ENCODE measurements at places on chromosomes 12 and 14. TPM values are rescaled to one million over a fixed set of nuclear protein-coding genes. Genes with fewer than 3 reads are reported as not detected.

The CLEC2A gene
- not detected for total RNA-seq

The HCFC2 gene
- 17.6 TPM for total RNA-seq

The RNASE3 gene
- total RNA-seq, result not detected

The TCL1B gene
- not detected for total RNA-seq

The ADAMTS20 gene
- not detected for total RNA-seq

The ACOT4 gene
- total RNA-seq, result 0.84 TPM

The SCNN1A gene
- total RNA-seq, result not detected

The LMNTD1 gene
- total RNA-seq, result not detected

The CACNA2D4 gene
- 4.5 TPM for total RNA-seq

The RFLNA gene
- not detected for total RNA-seq

The SLC25A21 gene
- total RNA-seq, result not detected

- no peak for DNase-seq
- H3K4me1 ChIP-seq, result peaks cover 18% of the 10 kb centered on the region
- no peaks in the 10 kb centered on the region for H3K36me3 ChIP-seq
- no peak overlapping the region for H3K27ac ChIP-seq
- H3K4me3 ChIP-seq, result no peak overlapping the region
These were observed 15.9 kb upstream of the AMIGO2 start for GRCh38 chr12:47095446-47096236.

DNA sequence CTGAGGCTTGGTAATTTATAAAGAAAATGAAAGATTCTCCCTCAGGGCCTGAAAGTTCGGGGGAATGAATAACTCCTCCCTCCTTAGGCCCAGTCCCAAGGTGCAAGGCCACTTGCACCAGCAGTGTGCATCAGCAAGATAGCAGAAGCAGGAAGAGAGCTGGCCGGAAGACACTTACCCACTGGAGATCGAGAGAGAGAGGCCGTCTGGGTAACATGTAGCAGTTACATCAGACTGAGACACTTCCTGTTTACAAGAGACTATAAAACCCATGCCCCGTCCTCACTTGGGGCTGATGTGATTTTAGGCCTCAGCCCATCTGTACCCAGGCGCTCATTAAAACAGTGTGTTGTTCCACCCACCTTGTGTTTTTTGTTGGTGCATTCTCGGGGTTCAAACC, 85.2 kb downstream of the TMTC3 start:
- H3K27me3 ChIP-seq, result no peaks in the 10 kb centered on the region
- no peak overlapping the region for H3K4me3 ChIP-seq
- H3K27ac ChIP-seq, result peak overlapping the region; percentile 6
- H3K36me3 ChIP-seq, result no peaks in the 10 kb centered on the region
- no peak for DNase-seq

GRCh38 chr12:43291516-43291915, 260.5 kb downstream of the ADAMTS20 start:
- no peaks in the 10 kb centered on the region for H3K27me3 ChIP-seq
- H3K27ac ChIP-seq, result no peak overlapping the region
- no peaks in the 10 kb centered on the region for H3K36me3 ChIP-seq
- no peaks in the 10 kb centered on the region for H3K4me1 ChIP-seq

GRCh38 chr12:22488478-22488877, 55.9 kb downstream of the C2CD5 start:
- H3K4me3 ChIP-seq, result no peak overlapping the region
- no peaks in the 10 kb centered on the region for H3K27me3 ChIP-seq
- no peak overlapping the region for H3K27ac ChIP-seq
- DNase-seq, result no peak
- peaks cover 28% of the 10 kb centered on the region for H3K36me3 ChIP-seq
- H3K4me1 ChIP-seq, result no peaks in the 10 kb centered on the region

- H3K36me3 ChIP-seq, result no peaks in the 10 kb centered on the region
- H3K27me3 ChIP-seq, result no peaks in the 10 kb centered on the region
- DNase-seq, result no peak
- H3K4me1 ChIP-seq, result no peaks in the 10 kb centered on the region
- no peak overlapping the region for H3K27ac ChIP-seq
- H3K4me3 ChIP-seq, result no peak overlapping the region
These were observed 225.2 kb downstream of the C12orf75 start for GRCh38 chr12:105555556-105556295.

DNA sequence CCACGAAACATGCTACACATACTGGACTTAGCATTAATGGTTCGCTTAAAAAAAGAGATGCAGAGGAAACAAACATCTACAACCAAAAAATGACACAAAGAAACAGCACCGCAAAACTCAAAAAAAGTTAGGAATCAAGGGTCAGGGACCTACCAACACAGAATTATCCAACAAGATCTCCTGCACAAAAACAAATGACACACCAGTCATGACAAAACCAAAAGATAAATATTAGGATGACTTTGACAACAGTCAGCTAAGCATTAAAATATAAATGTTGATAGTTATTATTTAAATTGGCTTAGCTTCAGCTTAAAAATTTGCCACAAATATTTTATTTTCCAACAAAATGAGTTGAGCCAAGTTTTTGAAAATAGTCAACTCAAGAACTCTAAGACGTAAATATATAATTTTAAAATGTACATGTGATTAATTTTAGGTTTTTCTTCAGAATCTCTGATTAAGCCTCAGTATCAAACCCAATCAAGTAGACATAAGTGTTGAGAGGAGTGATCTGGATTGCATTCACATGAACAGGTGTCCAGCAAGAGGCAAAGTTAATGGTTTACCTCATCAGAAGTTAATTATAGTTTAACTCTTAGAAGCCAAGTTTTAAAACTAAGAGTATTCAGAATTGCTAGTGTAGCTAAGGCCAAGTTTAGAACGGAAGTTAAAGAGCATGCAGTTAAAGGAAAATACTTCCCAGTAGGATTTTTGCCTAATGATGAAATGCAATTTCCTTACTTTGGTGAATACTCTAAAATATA, 79.9 kb downstream of the HEATR5A start:
- no peaks in the 10 kb centered on the region for H3K36me3 ChIP-seq
- no peak overlapping the region for H3K4me3 ChIP-seq
- H3K4me1 ChIP-seq, result no peaks in the 10 kb centered on the region
- no peaks in the 10 kb centered on the region for H3K27me3 ChIP-seq
- no peak for DNase-seq
- no peak overlapping the region for H3K27ac ChIP-seq

- no peak overlapping the region for H3K27ac ChIP-seq
- no peak overlapping the region for H3K4me3 ChIP-seq
- DNase-seq, result no peak
- H3K36me3 ChIP-seq, result no peaks in the 10 kb centered on the region
- H3K27me3 ChIP-seq, result no peaks in the 10 kb centered on the region
- peaks cover 14% of the 10 kb centered on the region for H3K4me1 ChIP-seq
These were observed 37.1 kb upstream of the AMN1 start for GRCh38 chr12:31765931-31766330.

DNA sequence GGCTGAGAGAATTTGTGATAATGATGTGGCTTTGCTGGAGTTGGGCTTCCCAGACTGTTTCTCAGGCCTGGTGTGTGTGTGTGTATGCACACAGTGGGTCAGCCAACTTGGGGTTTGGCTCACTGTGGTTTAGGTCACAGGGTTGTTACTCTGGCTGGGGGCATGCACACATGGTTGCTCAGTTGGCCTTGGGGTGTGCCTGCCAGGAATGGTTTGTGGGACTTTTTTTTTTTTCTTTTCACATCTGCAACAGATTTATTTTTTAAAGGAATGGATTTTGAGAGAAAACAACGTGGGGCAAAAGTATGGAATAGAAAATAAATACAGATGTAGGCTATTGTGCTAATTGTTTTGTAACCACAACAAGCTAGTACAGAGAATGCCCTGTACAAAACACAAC, 25.0 kb upstream of the GTF2A1 start:
- H3K4me1 ChIP-seq, result no peaks in the 10 kb centered on the region
- H3K27ac ChIP-seq, result no peak overlapping the region
- peaks cover 7% of the 10 kb centered on the region for H3K27me3 ChIP-seq
- no peak for DNase-seq
- peaks cover 10% of the 10 kb centered on the region for H3K36me3 ChIP-seq

GRCh38 chr14:76149196-76149595, 2.5 kb upstream of the GPATCH2L start:
- no peak for DNase-seq
- peaks cover 15% of the 10 kb centered on the region for H3K27me3 ChIP-seq
- H3K36me3 ChIP-seq, result peaks cover 18% of the 10 kb centered on the region
- peaks cover 25% of the 10 kb centered on the region for H3K4me1 ChIP-seq
- no peak overlapping the region for H3K4me3 ChIP-seq

GRCh38 chr12:13981296-13981962, at the start of gene GRIN2B:
Gene GRIN2B, minus strand, starts transcription at chr12:13981602. Its CDS starts 115,394 bp downstream, at chr12:13866208.
- no peaks in the 10 kb centered on the region for H3K4me1 ChIP-seq
- H3K36me3 ChIP-seq, result peaks cover 11% of the 10 kb centered on the region
- no peak within 1 kb of the TSS for H3K4me3 ChIP-seq
- no peak for DNase-seq
- H3K27me3 ChIP-seq, result peaks cover 58% of the 10 kb centered on the region

GRCh38 chr12:52401526-52401925, 4.6 kb downstream of the KRT82 start:
- H3K4me1 ChIP-seq, result peaks cover 6% of the 10 kb centered on the region
- H3K4me3 ChIP-seq, result no peak overlapping the region
- H3K27ac ChIP-seq, result no peak overlapping the region

DNA sequence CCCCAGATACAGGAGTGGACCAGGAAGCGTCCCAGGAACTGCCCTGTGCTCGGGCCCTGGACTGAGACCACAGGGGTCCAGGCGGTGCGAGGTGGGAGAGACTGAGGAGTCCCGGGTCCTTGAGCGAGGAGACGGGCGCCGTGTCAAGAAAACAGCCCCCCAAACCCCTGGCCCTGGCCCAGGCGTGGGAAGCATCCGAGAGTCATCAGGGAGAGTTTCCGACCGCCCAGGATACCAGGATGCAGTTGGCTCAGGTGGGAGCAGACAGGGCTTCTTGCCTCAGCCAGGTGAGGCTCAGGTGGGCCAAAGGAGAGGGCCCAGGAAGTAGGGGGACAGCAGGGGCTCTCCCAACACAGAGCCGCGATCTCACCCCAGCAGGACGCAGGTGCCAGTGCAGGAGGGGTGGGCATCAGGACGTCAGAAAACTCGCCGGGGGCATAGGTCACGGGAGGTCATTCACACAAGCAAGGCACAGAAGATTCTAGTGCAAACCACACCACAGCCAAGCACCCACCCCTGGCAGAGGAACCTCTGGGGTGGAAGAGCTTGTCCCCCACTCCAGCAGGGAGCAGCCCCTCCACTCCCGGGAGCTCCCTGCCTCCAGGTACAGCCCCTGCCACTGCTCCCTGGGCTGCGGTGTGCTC, 102.5 kb upstream of the EIF5 start:
- no peak for DNase-seq
- peaks cover 30% of the 10 kb centered on the region for H3K27me3 ChIP-seq
- H3K4me3 ChIP-seq, result no peak overlapping the region
- no peaks in the 10 kb centered on the region for H3K4me1 ChIP-seq

DNA sequence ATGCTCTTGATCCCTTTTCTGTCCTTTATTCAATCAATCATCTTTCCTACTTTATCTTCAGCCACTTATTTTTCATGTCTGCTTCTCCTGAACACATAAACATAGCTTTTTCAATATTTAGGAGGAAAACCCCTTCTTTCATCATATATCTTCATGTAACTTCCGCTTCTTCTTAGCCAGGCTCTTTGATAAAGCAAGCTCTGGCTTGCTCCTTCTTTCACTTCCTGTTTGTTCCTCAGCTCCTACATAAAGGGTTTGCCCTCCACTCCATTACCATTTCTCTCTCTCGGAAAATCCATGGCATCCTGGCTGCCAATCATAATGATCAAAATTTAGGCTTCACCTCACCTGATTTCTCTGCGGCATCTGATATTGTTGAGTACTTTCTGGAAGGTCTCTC, 33.7 kb upstream of the HELB start:
- H3K4me1 ChIP-seq, result no peaks in the 10 kb centered on the region
- H3K27ac ChIP-seq, result no peak overlapping the region
- no peaks in the 10 kb centered on the region for H3K36me3 ChIP-seq
- DNase-seq, result no peak

DNA sequence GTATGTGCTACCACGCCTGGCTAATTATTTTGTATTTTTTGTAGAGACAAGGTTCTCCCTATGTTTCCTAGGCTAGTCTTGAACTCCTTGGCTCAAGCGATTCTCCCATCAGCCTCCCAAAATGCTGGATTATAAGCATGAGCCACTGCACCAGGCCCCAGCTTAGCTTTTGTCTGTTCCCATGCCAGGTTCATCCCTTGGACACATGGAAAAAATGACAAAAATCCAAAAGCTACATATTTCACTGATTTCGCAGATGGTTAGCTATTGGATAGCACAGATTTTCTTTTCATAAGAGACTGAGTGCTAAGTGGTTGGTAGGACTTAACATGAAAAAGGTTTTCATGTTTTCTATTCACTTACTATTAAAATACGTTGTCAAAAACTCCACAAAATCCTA, 286.6 kb upstream of the KITLG start:
- DNase-seq, result no peak
- H3K4me1 ChIP-seq, result no peaks in the 10 kb centered on the region
- H3K36me3 ChIP-seq, result no peaks in the 10 kb centered on the region
- no peak overlapping the region for H3K4me3 ChIP-seq
- no peak overlapping the region for H3K27ac ChIP-seq
- H3K27me3 ChIP-seq, result no peaks in the 10 kb centered on the region

DNA sequence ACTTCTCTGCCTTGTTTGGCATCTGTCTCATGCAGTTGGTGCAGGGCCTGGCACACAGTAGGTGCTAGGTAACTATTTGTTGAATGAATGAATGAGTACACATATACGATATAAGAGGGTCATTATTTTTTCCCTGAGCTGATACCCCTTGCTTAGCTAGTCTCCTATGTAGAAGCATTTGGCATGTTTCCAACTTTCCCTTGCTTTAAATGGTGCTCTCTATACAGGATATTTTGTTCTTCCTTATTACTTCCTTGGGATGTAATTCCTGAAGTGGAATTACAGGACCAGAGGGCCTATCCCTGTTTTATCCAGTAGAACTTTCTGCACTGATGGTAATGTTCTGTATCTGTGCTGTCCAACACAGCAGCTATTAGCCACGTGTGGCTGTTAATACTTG, 250.1 kb upstream of the PWP1 start:
- no peak overlapping the region for H3K4me3 ChIP-seq
- H3K4me1 ChIP-seq, result peaks cover 25% of the 10 kb centered on the region
- no peak for DNase-seq
- H3K27me3 ChIP-seq, result peaks cover 21% of the 10 kb centered on the region
- H3K27ac ChIP-seq, result no peak overlapping the region

DNA sequence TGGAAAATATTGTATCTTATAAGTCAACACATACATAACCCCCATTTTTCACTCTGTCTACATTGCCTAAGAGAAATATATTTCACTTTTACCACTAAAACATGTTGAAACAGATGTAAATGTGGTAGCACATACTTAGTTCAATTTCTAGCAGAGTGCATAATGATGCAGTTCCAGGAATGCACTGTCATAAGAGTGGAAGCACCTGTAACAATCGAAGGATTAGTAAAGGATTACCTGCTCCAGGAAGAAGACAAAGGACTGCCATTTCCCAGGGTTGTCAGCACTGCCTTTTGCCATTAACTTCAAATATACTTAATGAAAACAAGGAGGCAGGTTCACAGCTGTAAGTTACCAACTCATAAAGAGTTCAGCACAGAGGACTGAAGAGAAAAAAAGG, 24.6 kb downstream of the DAD1 start:
- H3K36me3 ChIP-seq, result peaks cover 11% of the 10 kb centered on the region
- H3K4me1 ChIP-seq, result peaks cover 88% of the 10 kb centered on the region
- no peak for DNase-seq
- peak overlapping the region; percentile 98 for H3K27ac ChIP-seq
- H3K4me3 ChIP-seq, result peak overlapping the region; percentile 85
- no peaks in the 10 kb centered on the region for H3K27me3 ChIP-seq

- H3K27ac ChIP-seq, result no peak overlapping the region
- H3K36me3 ChIP-seq, result no peaks in the 10 kb centered on the region
- no peaks in the 10 kb centered on the region for H3K27me3 ChIP-seq
- H3K4me1 ChIP-seq, result no peaks in the 10 kb centered on the region
- H3K4me3 ChIP-seq, result no peak overlapping the region
- no peak for DNase-seq
These were observed 32.7 kb upstream of the RNU6-7 start for GRCh38 chr14:32169191-32169590.
